ENCODE measurements at places on chromosomes 2 and 18. TPM values are rescaled to one million over a fixed set of nuclear protein-coding genes. Genes with fewer than 3 reads are reported as not detected.

Gene KCNF1
- not detected for total RNA-seq

DNA sequence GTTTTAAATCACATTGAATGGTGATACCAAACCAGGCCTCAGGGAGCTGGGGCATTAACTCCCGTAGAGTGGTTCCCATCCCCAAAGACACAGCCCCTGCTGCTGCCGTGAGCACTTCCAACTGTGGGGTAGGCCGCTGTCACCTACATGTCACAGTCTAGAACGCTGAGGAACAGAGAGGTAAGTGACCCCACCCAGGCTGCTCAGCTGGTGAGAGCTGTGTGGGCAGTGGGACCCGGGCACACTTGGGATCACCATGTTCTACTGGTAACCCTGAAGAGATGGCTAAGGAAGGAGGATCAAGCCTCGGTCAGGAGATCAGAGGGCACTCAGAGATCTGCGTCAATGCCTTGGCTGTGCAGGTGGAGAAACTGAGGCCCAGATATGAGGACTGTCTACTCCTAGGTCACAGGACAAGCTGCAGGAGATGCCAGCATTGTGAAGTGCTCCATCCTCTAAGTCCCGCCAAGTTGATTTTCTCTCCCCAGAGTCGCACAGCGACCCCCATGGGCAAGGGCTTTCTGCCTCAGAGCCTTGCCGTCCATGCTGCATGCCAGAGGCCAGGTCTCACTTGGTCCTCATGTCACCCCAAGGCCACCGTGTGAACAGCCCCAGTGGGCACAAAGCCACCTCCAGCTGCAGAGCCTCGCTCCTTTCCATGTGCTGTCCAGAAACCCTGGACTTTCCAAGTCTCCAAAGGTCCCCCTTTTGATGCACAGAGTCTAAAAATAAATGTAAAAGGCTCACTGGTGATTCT is 144.2 kb upstream of the OTOS start:
- no peak for DNase-seq

DNA sequence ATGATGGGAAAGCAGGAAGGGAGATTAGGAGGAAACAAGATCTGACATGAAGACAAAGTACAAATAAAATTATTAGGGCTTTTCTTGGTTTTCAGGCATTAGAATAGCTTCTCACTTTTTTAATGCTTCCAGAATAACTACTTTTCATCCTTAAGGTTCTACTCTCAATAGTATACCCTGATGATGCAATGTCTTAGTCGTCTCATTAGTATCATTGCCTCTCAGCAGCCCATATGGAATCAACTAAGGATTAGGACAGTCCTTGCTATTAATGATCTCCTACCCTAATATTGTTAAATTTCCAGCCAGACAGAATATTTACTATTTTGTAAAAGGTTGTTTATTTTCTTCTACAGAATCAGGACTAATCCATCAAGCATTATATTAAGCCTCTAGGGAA is 55.9 kb downstream of the RELCH start:
- no peak for DNase-seq

DNA sequence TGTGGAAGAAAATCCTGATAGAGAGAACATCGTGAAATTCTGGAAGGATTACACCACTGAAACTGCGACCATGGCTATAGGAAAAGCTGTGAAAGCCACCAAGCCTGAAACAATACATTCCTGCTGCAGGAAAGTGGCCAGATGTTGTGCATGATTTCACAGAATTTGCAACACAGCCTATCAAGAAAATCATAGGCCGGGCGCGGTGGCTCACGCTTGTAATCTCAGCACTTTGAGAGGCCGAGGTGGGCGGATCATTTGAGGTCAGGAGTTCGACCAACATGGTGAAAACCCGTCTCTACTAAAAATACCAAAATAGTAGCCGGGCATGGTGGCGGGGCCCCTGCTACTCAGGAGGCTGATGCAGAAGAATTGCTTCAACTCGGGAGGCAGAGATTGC is 360.2 kb downstream of the CDH7 start:
- no peak for DNase-seq

Gene EFEMP1
- not detected for total RNA-seq

DNA sequence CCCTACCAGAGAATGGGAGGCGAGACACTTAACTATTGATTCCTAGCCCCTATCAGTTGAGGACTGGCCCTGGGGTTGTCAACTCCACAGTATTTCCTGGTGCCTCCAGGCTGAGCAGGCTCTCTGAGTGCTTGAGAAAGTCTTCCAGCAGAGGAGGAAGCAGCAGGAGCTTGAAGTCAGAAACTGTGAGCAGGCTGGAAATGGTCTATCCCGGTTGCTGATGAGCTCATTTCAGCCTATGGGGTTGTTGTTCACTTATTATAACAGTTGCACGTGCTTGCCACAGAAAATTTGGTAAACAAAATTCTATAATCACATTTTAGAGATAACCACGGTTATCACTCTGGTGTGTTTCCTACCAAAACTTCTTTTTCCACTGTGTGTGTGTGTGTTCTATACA is 254.7 kb upstream of the THUMPD2 start:
- DNase-seq, result no peak

- DNase-seq, result no peak
Measured at GRCh38 chr18:28684746-28685355, 507.9 kb upstream of the CDH2 start.

DNA sequence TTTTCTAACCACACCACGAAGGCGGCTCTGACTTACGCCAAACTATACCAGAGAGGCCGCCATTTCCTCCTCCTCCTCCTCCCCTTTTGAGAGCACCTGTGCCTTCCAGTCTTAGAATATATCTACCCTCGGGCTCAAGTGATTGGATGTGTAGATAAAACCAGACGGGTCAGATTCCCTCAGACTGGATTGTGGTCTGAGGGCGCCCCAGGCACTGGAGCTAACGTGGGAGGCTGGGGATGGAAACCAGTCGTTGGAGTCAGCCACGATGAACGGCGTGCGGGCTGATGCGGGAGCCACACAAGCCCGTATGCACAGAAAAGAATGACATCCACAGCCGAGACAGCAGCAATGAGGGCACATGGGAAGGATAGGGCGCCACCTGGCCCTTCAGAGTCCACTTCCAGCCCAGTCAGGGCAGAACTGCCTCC is 12.3 kb upstream of the ODC1 start:
- DNase-seq, result no peak

Gene FOXI3
- total RNA-seq, result not detected

Gene NAT8
- total RNA-seq, result not detected

DNA sequence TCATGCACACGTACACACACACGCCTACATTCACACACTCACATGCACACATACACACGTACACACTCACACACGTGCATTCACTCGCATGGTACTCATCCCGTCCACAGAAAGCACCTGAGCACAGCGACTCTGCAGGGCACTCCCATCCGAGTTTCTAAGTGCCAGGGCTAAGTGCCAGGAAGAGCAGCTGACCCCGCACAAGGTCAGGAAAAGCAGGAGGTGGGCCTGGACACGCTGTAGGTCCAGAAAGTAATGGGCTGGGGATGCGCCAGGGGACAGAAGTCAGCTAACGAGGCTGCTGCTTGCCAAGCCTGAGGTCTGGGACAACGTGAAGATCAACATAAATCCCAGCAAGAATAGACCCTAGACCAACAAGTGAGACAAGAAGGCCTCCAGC is 15.8 kb downstream of the ADI1 start:
- no peak for DNase-seq

DNA sequence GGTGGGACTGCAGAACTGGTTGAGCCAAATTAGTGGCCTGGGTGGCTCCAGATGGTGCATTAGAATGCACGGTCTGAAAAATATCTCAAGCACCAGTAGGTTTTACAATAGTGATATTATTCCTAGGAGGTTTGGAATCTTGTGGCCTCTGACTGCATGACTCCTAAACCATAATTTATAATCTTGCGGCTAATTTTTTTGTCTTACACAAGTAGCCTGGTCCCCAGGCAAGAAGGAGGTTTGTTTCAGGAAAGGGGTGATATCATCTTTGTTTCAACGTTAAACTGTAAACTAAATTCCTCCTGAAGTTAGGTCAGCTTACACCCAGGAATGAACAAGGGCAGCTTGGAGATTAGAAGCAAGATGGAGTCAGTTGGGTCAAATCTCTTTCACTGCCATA is 98.9 kb upstream of the ARL4C start:
- DNase-seq, result no peak

GRCh38 chr2:96512341-96512740 is 7.2 kb upstream of the NEURL3 start:
- DNase-seq, result no peak

GRCh38 chr2:9392898-9393765 is 30.2 kb downstream of the ITGB1BP1 start:
- DNase-seq, result no peak

GRCh38 chr2:147464737-147465357 is 380.0 kb upstream of the ACVR2A start:
- no peak for DNase-seq

GRCh38 chr2:127012868-127013267 is 94.1 kb downstream of the BIN1 start:
- no peak for DNase-seq

All from activated CD4-positive, alpha-beta memory T cell treated with anti-CD3 and anti-CD28 coated beads, Interleukin-2, amount 10 ng/mL, durations not matched to agents 7 days and 5 days (primary cell).